ENCODE measurements at places on chromosomes 3 and 15. TPM values are rescaled to one million over a fixed set of nuclear protein-coding genes. Genes with fewer than 3 reads are reported as not detected.
A peak's percentile ranks its signal among the peaks of the same experiment; 100 is the strongest.

GRCh38 chr3:114496874-114497273, 203.0 kb downstream of the TIGIT start:
- no peak for DNase-seq

- DNase-seq: no peak
Observed at GRCh38 chr3:101027286-101027685, 34.1 kb upstream of the ABI3BP start.

GRCh38 chr3:150168698-150169097, 198.0 kb upstream of the PFN2 start:
- peak; percentile 67 for DNase-seq

DNA sequence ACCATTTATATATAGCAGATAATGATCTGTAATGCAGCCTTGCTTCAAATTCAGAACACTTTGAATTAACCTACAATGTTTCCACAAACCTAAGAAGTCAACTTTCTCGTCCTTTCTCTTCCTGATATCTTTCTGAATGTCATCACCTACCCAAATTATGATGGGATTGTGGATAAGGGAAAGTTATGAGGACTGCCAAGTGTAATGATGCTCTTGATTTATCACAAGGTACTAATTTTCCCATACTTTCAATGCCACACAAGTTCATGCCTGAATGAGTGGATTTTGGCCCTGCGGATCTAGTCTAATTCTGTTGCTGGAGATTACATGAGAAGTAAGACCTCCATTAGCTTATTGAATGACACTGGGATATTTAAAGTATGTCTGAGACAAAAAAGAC, 82.6 kb upstream of the NANOGP8 start:
- no peak for DNase-seq

DNA sequence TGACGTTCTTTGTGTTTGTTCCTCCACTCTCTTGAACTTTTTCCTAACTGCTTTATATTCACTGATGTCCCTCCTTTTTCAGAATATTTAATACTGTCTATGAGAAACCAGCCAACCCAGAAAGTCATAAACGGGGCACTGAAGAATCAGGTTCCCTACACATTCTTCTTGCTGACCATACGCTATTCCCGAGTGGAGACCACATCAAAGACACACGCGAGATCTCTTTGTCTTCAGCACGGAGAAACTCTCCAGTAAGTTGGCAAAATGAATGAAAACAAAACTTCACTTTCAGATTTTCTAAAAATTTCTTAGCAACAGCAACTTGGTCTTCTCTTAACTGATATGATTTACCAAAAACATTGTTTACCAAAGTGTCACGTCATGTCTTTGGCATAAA, 22.6 kb downstream of the FAM174B start:
- no peak for DNase-seq

Gene PPP2R3A
- 71.9 TPM for total RNA-seq

Gene DUOX1
- total RNA-seq: 1.1 TPM

Measured in right atrium auricular region (tissue), 2 donors.